Activated CD8-positive, alpha-beta memory T cell treated with anti-CD3 and anti-CD28 coated beads for 1 hour (primary cell): ENCODE measurements at places on chromosomes 12 and 14.
A peak's percentile ranks its signal among the peaks of the same experiment; 100 is the strongest.

- DNase-seq, result no peak
Measured at GRCh38 chr12:101695706-101696105, 1.7 kb upstream of the CHPT1 start.

GRCh38 chr12:28457785-28458184 lies 267.5 kb downstream of the CCDC91 start:
- no peak for DNase-seq

DNA sequence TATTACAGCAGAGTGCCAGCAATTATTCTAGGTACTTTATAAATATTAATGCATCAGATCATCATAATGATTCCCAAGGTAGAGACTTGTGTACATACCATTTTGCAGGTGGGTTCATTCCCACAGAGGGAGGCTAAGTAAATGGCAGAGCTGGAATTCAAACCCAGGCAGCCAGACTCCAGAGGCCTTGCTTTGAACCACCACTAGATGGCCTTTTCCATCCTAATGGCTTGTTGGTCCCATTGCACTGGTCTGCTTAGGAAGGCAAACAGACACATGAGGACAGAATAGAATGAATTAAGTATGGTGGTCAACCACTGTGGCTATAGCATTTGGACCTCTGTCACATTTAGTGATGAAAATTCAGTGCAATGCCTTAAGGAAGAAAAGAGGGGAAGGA lies 158.7 kb downstream of the METTL25 start:
- no peak for DNase-seq

- no peak for DNase-seq
Measured at GRCh38 chr12:132158677-132159554, 14.7 kb downstream of the NOC4L start.

DNA sequence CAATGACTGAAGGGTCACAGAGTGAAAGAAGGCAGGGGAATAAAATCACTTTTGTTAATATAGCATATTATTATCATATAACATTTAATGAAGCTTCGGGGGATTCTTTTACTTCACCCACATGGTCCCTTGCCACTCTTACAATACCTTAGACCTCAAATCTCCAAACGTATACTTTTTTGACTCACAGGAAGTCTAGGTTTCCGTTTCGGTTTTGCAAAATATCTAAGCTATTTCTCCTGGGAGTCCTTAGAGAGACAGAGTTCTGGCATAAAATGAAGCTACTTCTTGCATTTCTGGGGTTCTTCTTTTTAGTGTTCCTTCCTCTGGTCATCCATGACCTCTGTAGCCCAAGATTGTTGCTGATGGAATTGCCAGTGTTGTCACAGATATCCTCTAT lies 590.5 kb upstream of the ATP2B1 start:
- no peak for DNase-seq

- DNase-seq, result no peak
Measured at GRCh38 chr14:74080820-74081460, 3.3 kb downstream of the ALDH6A1 start.

GRCh38 chr12:51160814-51161459 lies 12.0 kb downstream of the TFCP2 start:
- DNase-seq, result no peak

GRCh38 chr12:105113094-105113493 lies 5.6 kb downstream of the WASHC4 start:
- DNase-seq, result no peak

DNA sequence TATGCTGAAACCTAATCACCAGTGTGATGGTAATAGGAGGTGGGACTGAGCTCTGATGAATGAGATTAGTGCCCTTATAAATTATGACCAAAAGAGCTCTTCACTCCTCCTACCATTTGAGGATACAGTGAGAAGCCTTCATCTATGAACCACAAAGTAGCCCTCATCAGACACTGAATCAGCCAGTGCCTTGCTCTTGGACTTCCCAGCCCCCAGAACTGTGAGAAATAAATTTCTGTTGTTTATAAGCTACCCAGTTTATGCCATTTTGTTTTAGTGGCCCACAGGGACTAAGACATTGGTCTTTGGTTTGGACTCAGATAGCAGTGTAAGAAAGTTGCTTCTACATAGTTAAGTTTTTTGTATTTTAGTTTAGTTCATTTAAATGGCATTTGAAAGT lies 32.9 kb downstream of the ABHD12B start:
- DNase-seq, result no peak

GRCh38 chr12:115203701-115204100 lies 519.7 kb upstream of the TBX3 start:
- no peak for DNase-seq

- no peak for DNase-seq
Measured at GRCh38 chr12:131391399-131391798, 319.5 kb upstream of the SFSWAP start.

- no peak for DNase-seq
Measured at GRCh38 chr14:43249591-43249990, 1257.5 kb downstream of the FSCB start.

DNA sequence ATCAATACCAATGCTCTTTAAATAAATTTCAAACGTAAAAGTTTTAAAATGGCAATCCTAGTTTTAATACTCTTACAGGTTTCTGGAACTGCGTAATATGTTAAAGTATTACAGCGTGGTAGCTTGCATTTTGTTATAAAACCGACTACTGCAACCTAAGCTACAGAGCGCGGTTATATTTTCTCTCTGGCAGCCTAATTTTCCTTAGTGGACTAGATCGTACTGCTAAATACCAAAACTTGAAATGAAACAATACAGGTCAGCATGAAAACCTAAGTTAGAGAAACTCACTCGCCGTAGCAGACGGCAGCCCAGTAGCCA lies 1.2 kb downstream of the CCDC92 start:
- DNase-seq, result no peak

DNA sequence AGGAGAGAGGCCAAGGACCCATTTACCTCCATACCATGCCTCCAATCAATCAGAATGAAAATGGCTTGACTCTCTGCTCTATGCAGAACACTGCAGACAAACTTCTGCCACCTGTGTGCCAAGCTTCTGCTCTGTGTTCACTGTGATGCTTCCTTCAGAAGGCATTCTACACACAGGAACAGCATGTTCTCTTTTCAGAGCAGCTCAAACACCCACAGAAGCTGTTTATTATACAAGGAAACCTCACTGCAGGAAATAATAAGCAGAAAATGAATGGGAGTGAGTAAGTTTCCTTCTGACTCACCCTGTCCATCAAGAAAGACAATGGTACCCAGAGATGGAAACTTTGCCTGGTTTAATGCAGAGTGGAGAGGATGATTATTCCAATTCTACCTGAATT lies 2.4 kb upstream of the ESR2 start:
- DNase-seq, result no peak

DNA sequence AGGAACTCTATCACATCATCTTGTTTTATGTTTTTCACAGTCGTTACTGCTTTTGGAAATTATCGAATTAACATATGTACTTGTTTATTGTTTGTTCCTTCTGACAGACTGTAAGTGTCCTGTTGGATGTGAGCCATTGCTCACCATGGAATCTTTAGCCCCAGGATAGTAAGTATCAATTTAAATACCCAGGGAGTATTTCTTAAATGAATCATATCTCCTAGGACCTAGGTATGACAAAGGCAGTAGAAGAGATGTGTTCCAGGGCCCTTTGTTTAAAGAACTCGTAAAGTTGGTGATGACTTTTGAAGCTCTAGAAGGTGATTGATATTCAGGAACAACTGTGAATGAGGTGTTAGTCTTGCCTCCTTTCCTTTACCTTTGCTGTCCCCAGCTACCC lies 30.3 kb upstream of the STRAP start:
- no peak for DNase-seq

DNA sequence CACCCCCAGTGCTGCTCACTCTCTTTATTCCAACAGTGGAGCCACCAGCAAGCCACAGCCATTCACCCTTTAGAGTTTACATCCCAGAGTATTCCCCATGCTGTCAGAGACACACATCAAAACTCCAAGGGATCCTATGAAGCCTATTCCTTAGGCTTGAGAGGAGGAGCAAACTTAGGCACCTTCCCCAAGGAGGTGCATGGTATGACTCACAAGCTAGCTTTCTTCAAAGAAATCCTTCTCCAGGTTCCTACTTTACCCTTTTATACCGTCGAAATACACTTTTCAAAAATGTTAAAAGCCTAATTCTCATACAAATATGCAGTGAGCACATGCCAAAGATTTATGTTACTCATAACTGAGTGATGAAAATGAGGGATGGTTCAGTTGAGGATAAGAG lies 175.4 kb downstream of the ETNK1 start:
- DNase-seq, result no peak

DNA sequence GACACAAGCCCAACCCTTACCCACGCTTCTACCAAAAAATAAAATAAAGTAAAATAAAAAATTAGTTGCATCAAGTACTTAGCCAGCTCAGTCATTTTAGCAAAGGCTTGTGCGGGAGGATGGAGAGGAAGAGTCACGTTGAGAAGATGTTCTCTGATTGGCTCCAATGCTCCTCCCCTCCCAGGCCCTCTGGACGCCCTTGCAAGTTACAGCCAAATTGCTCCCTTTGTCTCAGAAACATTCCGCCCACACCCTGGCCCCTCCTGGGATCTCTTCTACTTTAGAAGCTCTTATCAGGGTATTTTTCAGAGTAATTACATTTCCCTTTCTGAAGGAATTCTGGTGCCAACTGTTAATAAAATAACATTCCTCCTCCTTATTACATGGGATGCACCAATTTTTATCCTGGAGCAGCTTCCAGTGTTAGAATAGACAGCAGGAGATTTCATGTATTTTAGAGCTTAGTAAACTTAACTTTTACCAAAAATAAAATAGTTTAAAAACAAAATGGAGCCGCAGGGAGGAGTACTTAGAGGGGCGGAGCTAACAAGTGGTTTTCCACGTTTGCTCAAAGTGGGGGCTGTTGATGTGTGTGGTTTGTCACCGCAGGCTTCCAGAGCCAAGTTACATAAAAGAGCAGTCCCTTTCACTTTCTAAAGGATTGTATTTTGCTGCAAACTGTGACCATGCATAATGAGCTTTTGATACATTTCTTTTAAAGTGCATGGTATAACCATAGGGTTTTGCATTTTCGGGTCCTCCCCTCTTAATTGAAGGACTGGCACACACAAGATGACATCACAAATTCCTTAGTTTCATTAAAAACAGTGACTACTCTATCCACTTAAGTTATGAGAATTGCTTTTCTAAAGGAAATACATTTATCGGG lies 71.7 kb upstream of the RAP1B start:
- peak; percentile 30 for DNase-seq

DNA sequence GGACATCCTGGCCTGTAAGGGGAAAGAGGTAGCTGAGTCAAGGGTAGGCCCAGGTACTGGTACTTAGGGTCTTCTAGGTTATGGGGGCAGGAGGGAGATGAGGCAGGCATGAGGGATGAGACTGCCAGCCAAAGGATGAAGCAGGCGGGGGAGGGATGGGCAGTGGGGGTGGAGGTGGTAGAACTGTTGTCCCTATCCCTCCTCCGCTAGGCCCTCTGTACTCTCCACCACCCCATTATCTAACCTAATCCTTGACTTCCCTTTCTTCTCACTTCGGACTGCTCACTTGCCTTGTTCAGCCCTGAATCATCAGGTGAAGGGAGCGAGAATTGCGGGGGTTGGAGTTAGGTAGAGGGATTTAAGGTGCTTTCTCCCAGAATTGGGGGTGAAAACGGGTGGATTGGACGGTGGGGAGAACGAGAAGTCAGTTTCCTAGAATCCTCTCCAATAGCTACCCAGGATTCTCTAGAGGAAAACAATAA lies 562 bp downstream of the PAN2 start:
- no peak for DNase-seq

DNA sequence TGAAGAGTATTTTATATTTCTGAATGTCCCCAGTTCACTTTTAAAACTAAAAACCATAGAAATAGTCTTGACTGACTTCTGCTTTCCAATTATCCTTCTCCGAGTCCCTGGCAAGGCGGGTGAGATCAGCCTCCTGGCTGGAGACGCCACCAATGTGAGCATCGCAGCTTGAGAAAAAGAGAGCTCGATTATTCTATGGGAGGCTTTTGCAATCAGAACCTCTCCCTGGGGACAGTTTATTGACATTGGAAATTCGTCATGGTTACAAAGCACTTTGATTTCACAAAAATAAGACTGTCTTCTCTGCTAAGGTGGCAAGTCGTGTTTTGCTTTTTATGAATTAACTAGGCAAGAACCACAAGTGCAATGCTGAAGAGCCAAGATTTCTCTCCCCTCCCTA lies 23.6 kb upstream of the GPHB5 start:
- no peak for DNase-seq

DNA sequence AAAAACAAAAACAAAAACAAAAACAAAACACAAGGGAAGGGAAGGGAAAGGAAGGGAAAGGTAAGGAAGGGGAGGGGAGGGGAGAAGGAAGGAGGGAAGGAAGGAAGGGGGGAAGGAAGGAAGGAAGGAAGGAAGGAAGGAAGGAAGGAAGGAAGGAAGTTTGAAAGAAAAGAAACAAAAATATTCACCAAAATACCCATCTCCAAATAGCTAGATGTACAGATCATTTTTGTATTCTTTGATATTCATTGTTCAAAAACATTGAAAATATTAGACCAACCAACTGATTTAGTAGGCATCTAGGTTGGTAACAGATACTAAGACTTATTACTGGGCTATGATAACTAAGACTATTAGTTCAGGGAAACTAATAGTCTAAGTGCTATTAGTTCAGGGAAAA lies 39.1 kb upstream of the USP15 start:
- no peak for DNase-seq

- DNase-seq, result peak; percentile 91
Measured at GRCh38 chr14:76812422-76813383, at the start of gene ANGEL1. Gene ANGEL1 (minus strand): TSS chr14:76812882. CDS start chr14:76812827, 55 bp downstream.

GRCh38 chr14:39050389-39050788 lies 52.6 kb downstream of the SEC23A start:
- DNase-seq, result no peak

GRCh38 chr14:85421186-85421877 lies 108.6 kb upstream of the FLRT2 start:
- no peak for DNase-seq

DNA sequence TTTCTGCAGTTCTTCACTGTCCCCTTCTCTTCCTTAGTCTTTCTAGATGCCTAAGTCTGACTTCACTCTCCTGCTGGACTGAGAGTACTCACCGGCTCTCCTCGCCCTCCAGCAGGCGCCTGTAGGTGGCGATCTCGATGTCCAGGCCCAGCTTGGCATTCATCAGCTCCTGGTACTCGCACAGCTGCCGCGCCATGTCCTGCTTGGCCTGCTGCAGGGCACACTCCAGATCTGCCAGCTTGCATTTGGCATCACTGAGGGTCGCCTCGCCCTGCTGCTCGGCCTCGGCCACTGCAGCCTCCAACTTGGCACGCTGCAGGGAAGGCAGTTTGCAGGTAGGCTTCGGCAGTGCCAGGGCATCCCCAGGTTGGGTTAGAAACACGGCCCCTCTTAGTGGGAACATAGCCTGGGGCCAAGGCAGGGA lies 5.2 kb downstream of the KRT84 start:
- no peak for DNase-seq
